ENCODE measurements at places on chromosomes 1 and 21.

DNA sequence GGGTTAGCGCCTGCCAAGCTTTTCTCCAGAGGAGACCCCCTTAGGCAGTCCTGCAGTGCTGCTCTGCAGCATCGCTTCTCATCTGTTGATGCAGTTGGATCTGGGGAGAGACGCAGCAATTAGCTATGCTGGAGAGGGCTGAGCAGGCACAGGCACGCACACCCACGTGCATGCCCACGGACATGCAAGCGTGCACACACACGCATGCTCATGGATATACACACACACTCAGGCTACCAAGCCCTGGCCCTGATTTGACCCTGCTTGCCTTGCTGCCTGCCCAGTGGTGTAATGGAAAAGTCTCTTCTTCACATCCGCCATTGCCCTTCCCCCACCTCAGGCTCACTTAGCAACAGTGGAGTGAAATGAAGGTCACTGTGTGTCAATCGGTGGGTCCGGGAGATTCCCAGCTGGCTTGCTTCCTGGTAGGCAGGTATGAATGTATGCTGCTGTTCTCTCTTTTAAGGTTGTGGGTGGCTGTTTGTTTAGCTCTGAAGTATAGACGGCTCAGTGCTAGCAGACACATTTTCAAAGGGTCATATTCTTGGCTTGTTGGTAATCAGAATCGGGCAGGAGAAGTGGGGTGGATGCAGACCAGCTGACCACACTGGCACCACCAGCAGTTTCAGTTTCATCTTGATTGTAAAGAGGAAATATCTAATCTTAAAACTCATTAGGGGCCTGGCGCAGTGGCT lies 9.5 kb downstream of the ATP1B1 start:
- DNase-seq, result no peak

DNA sequence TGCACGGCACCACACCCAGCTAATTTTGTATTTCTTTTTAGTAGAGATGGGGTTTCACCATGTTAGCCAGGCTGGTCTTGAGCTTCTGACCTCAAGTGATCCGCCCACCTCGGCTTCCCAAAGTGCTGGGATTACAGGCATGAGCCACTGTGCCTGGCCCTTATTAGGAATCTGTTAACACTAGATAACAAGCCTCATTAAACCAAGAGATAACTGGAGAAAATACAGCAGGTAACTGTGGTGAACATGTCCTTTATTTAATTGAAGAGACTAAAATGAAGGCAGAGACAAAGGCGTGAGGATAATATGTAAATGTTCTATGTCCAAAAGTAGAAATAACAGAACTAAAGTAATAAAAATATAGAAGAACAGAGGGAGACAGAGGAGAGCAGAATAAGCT lies 71.8 kb upstream of the DNAJC6 start:
- DNase-seq, result no peak

DNA sequence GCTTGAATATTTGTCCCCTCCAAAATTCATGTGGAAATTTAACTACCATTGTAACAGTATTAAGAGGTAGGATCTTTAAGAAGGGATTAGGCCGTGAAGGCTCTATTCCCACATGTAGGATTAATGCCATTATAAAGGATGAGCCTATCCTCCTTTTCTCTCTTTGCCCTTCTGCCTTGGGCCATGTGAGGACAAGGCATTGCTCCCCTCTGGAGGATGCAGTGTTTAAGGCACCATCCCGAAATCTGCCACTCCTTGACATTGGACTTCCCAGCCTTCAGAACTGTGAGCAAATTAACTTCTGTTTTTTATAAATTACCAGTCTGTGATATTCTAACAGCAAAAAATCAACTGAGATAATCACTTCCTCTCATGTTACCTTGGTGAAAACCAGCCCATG lies 124.4 kb downstream of the TOMM20 start:
- no peak for DNase-seq

DNA sequence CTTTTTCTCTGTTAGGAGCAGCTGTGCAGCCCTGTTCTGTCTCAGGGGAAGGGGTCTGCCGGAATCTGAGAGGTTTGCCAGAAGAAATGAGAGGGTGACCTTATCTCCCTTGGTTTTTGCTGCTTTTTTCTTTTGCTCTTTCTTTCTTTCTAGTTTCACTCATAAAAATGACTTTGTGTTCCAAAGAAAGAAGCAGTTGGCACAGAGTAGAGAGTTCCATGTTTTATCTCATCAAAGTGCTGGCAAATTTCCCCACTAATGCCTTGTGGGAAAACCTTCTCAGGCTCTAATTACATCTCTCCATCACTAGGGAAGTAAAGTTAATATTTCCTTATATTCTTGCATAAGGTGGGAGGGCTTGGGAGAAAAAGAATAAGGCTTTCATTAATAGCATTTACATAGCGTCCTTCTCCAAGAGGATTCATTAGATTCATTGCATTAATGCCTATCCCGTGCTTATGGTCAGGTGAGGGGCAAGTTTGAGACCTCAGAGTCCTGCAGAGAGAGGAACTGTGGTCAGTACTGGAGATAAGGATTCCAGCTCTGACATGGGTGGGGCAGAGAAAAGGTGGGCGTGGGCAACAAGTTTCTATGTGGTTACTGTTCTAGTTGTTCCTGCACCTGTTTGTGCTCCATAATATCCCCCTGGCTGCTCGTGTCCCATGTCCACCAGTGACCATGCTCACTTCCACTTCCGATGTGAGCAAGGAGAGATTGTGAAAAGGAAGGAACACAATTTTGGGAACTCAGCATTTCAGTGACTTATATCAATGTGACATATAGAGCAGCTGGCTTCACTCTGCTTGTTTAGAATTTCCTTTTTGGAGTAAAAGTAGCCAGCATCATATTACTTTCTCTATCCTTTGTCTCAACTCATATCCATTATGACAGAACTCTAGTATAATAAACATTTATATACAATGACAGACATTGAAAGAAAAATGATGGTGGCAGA lies 79.5 kb downstream of the DISC1 start:
- no peak for DNase-seq

DNA sequence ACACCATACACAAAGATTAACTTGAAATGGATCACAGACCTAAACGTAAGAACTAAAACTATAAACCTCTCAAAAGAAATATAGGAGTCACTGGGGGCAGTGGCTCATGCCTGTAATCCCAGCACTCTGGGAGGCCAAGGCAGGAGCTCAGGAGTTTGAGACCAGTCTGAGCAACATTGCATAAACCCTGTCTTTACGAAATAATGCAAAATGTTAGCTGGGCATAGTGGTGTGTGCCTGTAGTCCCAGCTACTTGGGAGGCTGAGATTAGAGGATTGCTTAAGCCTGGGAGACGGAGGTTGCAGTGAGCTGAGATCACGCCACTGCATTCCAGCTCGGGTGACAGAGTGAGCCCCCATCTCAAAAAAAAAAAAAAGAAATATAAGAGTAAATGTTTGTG lies 46.7 kb upstream of the SERBP1 start:
- no peak for DNase-seq

DNA sequence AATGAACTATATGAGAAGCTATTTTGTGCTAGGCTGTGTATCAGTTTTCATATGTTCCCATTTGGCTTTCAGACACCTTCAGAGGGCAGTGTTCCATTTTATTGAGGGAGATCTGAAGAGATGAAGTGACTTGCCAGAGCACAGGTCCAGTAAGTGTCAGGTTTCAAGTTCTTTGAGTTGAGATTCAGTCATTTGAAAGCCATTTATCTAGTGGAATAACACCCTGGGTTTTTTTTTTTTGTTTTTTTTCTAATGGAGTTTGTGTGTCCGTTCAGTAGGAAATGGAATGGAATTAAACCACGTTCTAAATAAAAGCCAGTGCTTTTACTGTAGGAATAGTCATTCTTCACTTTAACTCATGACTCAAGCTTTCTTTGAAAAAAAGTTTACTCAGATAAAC lies 652.9 kb upstream of the USP24 start:
- peak; percentile 21 for DNase-seq

DNA sequence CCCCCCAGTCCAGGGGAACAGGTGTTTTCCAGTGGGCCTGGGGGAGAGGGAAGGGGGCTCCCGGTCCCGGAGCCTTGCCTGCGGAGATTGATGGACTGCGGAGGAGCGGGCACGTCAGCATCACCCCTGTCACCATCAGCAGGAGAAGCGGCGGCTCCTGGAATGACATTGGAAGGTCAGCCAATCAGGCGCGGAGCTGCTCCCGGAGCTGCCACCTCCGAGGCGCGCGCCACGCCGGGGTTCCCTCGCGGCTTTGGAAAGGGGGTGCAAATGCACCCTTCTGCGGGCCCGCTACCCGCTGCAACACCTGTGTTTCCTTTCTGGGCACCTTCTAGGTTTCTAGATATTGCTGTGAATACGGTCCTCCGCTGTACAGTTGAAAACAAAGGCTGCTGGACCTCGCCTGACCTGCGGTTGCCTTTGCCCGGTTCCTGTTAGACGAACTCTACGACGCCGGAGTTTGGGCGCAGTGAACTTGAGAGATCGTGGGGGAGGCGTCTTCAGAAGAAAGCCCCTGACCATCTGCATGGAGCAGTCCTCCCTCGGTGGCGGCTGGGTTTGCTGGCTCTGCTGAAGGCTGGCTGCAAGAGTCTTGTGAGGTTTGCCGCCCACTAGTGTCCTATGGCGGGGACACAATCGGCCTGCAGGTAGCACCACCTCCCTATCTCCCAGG lies 5.3 kb downstream of the DSCAM start:
- DNase-seq, result no peak

DNA sequence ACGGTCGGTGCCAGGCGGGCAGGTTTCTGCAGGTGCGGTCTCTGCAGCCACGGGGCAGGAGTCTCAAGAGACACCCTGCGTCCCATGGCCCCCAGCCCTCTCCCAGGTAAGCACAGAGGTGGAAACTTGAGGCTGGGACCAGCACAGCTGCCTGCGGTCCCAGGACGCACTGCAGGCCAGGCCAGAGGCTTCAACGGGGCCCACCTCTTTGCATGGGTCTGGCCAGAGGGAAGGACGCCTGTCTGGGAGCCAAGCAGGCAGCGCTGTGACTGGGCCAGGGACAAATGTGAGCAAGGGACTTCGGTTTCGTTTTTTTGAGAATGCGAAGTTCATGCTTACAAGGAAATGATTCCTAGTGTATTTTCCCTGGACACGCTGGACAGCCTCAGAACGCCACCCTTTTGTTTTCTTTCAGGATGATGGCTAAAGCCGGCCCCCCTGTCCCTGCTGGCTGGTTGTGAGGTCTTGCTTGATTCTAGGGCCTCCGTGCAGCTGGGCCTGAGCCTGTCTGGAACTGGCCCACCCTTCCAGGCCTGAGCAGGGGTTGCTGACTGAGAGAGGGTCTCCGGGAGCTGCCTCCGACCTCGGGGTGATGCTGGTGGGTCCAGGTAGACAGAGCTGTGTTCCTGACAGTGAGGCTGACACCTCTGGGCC lies 38.3 kb downstream of the MORN1 start:
- DNase-seq, result no peak

DNA sequence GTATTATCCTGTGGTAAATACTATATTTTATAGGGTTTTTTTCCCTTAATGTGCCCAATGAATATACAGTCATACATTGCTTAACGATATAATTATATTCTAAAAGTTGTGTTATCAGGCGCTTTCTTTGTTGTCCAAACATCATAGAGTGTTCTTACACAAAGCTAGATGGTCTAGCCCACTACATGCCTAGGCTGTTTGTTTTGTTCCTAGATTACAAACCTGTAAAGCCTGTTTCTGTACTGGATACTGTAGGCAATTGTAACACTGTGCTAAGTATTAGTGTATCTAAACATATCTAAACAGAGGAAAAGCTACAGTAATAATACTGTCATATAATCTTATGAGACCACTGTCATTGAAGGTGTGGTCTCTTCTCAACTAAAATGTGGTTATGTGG lies 242.6 kb upstream of the C1orf105 start:
- DNase-seq, result no peak

DNA sequence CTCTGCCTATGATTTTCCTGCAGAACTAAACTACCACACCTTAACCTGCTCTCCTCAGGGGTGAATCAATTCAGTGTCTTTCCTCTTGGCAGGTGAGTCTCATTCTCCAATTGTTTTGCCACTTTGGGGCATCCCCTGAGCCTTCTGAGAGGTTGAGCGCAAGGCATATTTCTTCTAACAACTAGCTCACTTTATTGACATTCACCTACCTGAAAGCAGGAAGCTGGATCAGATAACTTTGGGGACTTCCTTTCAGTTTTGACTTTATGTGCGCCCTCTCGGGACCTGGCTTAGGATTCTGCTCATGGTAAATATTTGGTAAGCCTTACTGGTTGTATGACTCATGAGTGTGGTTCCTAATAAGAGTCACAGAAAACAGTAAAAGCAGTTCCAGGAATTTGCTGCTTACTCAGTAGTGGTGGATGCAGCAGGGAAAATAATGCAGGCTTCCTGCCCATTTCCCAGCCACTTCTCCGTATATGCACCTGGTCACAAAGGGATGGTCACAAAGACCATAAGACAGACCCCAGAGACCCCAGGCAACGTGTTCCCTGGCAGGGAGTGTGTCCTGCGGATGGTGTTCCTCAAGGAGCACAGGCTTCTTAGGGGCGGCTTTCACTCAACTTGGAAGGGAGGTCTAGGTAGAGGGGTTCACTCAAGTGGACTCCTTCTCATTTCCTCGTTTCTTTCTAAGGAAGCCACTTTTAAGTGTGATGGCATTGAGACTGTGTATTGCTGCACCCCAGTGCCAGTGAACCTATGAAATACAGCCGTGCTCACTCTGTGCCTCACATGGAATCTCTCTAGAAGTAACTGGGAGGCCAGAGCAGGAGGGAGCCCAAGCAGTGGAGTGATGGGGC lies 22.0 kb upstream of the BATF3 start:
- peak; percentile 75 for DNase-seq

- DNase-seq, result no peak
Observed at GRCh38 chr1:35544976-35545375, 12.2 kb downstream of the KIAA0319L start.

DNA sequence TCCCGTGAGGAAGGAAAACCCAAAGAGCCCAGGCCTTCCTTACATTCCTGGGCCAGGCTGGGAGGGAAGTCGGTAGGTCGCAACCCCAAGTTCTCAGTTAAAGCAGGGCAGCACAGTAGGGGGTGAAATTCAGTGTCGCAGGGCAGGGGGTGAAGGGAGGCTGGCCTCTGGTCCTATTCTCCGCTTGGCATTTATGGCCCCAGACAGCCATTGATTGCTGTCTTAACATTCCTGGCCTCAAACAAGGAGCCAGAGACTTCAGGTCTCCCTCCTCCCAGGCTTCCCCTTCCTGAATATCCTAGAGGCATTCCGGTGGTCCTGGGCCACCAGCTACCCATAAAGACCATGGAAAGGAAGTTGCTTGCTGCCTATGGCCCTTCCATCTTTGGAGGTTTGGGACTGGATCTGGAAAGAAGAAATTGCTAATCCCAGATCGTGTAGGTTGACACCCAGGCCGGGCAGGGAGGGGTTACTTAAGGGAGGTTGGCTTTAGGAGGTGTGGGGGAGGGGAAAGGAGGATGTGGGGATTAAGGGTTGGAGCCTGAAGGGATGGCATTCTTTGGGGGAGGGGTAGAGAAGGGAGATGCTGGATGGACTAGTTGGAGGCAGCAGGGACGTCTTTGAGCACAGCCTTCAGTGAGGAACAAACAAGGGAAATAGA lies 1.7 kb downstream of the LIN28A start:
- DNase-seq, result no peak

DNA sequence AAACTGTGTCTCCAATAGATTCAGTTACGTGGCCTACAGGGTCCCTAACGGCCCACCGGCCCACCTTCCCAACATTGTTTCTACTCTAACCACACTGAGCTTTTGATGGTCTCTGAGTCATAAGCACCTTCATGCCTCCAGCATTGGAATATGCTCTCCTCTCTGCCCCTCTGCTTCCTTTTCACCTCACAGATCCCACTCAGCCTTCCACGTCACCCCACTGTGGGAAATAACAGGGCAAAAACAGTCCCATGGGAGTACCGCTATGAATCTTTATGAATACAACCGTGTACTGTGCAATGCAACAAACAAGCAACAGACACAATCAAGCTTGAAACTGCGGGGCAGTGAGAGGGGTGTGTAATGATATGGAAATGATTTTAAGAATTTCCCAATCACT lies 5.3 kb upstream of the SARS1 start:
- DNase-seq, result no peak

Measured in GM03348 (cell line).